ENCODE measurements at places on chromosomes 3 and 15. TPM values are rescaled to one million over a fixed set of nuclear protein-coding genes. Genes with fewer than 3 reads are reported as not detected.

- no peaks in the 10 kb centered on the region for H3K27me3 ChIP-seq
- no peak for DNase-seq
- H3K4me1 ChIP-seq: no peaks in the 10 kb centered on the region
- no peaks in the 10 kb centered on the region for H3K36me3 ChIP-seq
- H3K27ac ChIP-seq: no peak overlapping the region
These were observed 799.1 kb upstream of the NECTIN3 start for GRCh38 chr3:110272525-110272924.

DNA sequence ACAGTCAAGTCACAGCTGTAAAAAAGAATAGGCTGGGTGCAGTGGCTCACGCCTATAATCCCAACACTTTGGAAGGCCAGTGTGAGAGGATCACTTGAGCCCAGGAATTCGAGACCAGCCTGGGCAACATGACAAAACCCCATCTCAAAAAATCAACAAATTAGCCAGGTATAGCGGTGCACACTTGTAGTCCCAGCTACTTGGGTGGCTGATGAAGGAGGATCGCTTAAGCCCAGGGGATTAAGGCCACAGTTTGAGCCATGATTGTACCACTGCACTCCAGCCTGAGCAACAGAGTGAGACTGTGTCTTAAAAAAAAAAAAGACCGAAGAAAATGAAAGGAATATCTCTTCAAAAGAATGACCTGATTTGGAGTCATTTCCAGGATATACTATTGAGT, 6.6 kb downstream of the HERC1 start:
- peaks cover 35% of the 10 kb centered on the region for H3K4me1 ChIP-seq
- H3K36me3 ChIP-seq: no peaks in the 10 kb centered on the region
- H3K27me3 ChIP-seq: no peaks in the 10 kb centered on the region
- no peak overlapping the region for H3K4me3 ChIP-seq
- no peak for DNase-seq
- no peak overlapping the region for H3K27ac ChIP-seq

- no peak overlapping the region for H3K27ac ChIP-seq
These were observed 718.2 kb downstream of the SI start for GRCh38 chr3:164360078-164360578.

DNA sequence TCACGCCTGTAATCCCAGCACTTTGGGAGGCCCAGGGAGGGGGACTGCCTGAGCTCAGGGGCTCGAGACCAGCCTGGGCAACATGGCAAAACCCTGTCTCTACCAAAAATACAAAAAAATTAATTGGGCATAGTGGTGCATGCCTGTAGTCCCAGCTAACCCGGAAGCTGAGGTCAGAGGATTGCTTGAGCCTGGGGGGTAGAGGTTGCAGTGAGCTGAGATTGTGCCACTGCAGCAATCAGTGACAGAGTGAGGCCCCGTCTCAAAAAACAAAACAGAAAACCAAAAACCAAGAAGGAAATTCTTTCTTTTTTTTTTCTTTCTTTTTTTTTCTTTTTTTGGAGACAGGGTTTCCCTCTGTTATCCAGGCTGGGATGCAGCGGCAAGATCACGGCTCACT, 3.5 kb downstream of the SPATA12 start:
- no peaks in the 10 kb centered on the region for H3K27me3 ChIP-seq
- no peak for DNase-seq
- no peak overlapping the region for H3K27ac ChIP-seq
- no peak overlapping the region for H3K4me3 ChIP-seq
- peaks cover 4% of the 10 kb centered on the region for H3K4me1 ChIP-seq

GRCh38 chr15:40563426-40563825, 1.4 kb downstream of the CCDC32 start:
- H3K36me3 ChIP-seq: no peaks in the 10 kb centered on the region
- H3K4me1 ChIP-seq: peaks cover 33% of the 10 kb centered on the region
- H3K27me3 ChIP-seq: no peaks in the 10 kb centered on the region
- DNase-seq: no peak
- H3K4me3 ChIP-seq: peak overlapping the region; percentile 19

DNA sequence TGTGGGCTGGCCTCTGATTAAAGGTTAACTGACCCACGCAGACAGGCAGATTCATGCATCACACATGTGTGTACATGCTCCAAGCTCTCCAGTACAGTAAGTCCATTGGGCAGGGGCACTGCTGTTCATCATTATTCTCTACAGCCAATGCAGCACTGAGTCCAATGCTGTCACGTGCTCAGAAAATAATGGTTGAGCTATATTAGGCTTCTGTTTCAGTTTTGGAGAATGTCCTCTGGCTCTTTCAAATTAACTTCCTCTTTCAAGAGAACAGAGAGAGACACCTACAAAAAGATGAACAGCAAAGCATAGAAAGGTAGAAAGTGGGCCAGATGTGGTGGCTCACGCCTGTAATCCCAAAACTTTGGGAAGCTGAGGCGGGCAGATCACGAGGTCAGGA, 202.6 kb downstream of the MEX3B start:
- H3K4me3 ChIP-seq: no peak overlapping the region
- H3K27ac ChIP-seq: no peak overlapping the region
- no peaks in the 10 kb centered on the region for H3K27me3 ChIP-seq

DNA sequence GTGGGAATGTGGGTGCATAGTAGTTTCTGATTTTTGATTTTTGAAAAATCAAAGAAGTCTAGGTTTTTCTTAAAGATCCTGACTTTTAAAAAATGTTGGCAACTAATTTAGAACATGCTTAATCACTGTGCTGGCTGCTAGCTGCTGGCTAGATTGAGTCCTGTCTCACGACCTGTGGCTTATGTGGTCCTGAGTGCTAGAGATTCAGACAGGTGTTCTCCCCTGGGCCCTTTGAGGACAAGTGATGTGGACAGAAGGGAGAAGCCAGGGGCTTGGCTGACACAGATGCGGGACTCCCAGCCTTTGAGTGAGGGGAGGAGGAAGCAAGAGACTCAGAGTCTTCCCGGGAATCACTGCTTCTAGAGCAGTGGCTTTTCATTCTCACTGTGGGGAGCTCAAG, 47.5 kb downstream of the CORO2B start:
- no peaks in the 10 kb centered on the region for H3K36me3 ChIP-seq
- H3K27me3 ChIP-seq: no peaks in the 10 kb centered on the region
- no peak overlapping the region for H3K27ac ChIP-seq
- no peak overlapping the region for H3K4me3 ChIP-seq
- H3K4me1 ChIP-seq: no peaks in the 10 kb centered on the region
- no peak for DNase-seq

WWTR1 gene
- 2.0 TPM for total RNA-seq

LRRK1 gene
- 0.17 TPM for total RNA-seq

PLCD1 gene
- 47.5 TPM for total RNA-seq

ATP13A3 gene
- total RNA-seq: 114 TPM

RTP1 gene
- not detected for total RNA-seq

DISP2 gene
- total RNA-seq: 0.22 TPM

COMMD2 gene
- total RNA-seq: 26.8 TPM
